ENCODE measurements at places on chromosomes 12 and 14.

DNA sequence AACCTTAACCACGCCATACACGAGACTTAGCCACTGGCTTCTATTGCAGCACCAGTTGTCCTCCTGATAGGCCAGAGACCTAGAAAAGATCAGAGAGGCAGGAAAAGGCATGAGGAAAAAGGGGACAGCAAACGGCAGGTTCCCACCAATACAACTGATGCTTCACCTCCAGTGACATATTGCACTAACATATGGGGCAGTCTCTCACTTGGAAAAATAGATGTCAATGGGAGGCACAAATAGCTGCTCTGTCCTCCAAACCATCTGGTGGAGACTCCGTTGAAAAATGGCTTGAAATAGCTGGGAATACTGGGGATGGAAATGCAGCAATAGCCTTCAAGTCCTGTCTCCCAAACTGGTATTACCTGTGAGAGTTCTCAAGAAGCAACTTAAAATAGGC, 20.3 kb downstream of the SLC8A3 start:
- no peak for DNase-seq

GRCh38 chr14:57865403-57866198, at the start of gene SLC35F4:
TSS of gene SLC35F4 (minus strand) at chr14:57866092.
- DNase-seq = no peak

- no peak for DNase-seq
These were observed 6.0 kb upstream of the OR6J1 start for GRCh38 chr14:22650046-22650739.

- DNase-seq = no peak
These were observed 1.0 kb downstream of the TMEM253 start for GRCh38 chr14:21101802-21102413.

DNA sequence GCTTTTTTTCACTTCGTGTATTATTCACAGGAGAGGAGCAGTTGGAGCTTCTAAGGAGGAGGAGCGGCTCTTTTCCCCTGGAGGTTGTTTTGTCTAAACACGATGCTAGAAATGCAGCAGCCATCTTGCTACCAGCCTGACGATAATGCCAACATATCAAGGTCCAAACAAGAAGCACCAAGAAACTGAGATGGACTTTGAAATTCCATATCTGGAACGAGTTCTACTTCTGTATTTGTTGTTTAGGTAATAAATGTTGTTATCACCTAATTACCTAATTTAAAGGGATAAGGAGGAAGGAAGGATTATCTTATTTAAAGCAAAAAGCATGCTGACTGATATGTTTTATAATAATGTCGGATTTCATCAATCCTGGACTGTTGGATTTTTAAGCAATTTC, 174.4 kb upstream of the TMPO start:
- no peak for DNase-seq

DNA sequence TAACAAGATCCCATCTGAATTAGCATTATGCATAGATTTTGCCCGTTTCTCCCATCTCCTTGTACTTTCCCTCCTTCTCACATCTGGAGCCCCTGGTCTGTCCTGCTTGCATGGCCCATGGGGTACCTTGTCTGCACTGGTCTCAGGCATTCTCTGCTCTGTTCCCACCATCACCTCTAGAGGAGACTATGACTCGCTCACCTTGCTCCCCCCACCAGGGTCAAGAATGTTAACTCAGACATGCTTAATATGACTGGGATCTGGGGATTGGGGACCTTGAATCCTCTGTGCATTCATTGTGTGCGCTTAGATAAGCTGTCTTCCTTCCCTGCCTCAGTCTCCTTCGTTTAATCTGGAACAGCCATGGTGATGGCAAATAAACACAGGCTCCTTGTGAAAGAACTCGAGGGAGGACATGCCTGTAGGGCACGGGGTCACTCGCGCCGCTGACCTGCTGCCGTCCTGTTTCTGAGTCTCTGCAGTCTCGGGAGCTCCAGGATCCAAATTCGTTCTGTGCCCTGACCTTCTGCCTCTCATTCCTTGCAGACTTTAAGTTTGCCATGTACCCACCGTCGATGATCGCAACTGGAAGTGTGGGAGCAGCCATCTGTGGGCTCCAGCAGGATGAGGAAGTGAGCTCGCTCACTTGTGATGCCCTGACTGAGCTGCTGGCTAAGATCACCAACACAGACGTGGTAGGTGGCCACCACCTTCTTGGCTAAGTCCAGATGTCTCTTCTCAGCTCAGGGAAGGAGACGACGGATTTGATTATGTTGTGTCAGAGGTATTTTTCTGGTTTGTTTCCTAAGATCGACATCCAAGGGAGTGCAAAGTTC, 15.0 kb downstream of the CCND2 start:
- no peak for DNase-seq

DNA sequence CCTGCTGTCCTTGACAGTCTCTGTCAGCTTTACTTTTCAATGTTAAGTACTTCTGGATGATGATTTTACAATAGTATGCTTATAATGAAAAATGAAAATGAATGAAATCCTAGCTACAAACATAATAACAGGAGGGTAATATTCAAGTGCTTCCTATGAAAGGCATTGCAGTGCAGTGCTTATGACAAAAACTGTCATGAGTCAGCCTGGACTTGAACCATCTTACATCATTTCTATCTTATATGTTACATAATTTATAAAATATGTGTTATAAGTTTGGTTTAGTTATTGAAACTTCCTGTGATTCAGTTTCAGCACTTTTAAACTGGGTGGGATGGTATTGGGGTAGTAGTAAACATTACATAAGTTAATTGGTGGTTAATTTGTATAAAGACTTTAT, 451.7 kb downstream of the TMEM117 start:
- no peak for DNase-seq

DNA sequence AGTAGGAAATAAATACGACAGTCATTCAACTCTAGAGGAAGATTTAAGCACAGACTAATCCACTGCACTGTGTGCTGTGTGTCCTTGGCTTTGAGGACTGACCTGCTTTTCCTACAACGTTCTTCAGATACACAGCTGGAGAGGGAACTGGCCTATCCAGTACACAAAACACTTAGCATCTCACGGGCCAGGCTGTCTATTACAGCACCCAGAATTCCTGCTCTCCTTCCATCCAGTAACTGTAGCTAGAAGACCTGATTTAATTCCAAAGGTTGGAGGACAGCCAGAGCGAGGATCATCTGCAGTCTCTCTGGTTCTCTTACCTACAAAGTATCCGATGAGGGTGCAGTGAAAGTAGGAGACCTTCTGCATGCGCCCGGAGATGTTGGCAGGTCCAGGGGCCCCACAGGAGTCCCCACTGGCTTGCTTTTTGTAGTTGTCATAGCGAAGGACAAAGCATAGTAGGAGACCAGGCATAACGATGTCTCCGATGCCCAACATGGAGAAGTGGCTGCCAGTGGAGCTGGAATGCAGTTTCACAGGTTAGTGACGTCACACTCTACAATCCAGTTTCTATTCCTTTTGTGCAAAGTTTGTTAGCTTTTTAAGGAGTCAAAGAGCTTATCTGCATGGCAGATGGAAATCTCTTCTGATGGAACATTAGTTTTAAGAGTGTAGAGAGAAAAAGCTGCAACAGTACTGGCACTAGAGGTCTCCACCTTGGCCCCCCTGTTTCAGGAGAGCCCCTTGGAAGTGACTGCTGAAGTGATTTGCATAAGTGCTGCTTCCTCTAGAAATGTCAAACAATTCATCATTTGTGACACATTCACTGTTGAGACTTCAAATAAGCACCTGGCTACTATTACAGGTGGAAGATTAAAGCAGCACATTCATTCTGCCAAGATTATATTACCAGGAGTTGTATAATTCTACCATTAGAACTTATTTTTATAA, 41.7 kb downstream of the ACADS start:
- DNase-seq = no peak

DNA sequence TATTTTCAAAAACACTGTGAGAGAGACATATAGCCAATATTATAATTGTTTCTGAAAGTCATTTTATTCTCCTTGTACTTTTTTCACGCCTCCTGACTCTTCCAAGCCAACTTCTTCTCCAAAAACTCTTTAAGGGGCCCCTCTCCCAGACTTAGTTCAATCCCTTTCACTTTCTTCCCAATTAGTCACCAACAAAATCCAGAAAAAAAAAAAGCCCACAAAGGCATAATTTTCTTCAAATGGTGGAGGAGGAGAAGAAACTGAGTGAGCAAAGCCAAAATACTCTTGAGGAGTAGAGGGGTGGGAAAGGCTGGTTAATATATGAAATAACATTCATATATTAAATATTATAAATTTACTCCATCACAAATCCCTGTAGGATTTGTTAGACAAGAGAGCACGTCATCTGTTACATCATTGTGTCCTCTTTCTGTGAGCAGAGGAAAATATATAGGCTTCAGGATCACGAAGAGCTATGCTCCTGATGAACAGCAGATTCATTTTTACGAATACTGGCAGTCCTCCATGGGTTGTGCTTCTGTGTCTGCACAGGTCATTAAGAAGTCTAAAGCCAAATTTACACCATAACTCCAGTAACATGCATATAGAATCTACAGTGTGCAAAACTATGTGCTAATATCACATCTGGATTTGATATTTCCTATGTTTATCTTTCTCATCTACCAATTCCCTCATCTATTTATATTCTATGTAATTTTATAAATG, 25.9 kb upstream of the NID2 start:
- DNase-seq = no peak

DNA sequence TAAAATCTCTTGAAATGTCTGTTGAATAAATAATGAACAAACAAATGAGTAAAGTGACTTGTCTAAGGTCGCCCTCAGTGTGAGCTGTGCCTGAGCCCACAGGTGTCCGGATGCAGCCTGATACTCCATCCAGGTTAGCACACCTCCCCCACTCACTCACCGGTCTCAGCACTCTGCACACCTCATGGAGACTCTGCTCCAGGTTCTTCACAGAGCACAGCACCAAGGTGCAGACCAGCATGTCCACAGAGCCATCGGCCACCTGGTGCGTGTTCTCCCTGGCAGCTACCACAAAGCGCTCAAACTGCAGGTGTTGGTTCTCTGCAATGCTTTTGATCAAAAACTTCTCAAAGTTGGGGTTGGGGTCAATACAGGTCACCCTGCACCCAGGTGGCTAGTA, 4.1 kb upstream of the KRT7 start:
- DNase-seq = no peak

DNA sequence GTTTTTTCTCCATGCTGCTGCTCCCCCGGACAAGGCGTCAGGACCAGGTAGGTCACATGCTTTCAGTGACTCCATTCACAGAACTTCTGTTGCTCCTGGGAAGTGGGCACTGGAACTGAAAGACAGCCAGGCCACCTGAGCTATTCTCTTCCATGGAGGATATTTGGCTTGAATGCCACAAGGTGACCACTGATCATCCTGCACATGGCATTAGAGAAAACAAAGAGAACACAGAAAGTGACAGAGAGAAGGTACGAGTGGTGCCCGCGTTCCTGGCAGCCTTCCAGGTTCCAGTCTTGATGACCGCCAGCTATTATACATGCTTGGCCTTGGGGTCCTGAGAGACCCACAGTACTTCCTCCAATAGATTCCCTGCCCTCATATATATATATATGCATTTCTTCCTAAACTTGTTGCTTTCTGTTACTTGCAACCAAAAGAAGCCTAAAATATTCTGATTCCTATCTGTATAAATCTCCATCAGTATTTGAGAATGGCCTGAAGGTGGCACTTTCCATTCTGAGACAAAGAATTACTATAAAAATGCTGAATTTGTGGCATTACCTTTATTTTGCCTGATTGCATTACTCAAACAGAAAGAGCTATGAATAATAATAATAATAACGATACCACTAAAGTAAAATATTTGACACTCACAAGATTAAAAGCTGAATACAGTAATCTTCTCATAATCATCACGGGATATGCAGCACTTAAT, 174.9 kb downstream of the FOXN3 start:
- DNase-seq = no peak

DNA sequence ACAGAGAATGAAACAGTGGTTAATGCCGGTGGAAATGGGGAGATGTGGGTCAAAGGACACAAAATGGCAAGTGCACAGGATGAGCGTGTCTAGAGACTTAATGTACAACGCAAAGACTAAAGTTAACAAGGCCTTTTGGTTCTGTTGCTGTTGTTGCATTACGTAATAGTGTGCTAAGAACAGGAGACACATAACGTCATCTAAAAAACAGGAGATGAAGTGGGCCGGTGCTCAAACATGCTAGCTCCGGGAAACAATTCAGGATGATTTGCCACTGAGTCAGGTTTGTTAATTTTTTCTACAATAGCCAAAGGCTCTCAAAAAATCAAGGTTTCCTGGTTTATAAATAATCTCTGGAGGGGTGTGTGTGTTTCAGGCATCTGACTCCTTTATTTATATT, 55.5 kb downstream of the ETV6 start:
- DNase-seq = no peak

GRCh38 chr14:69423279-69423678, 24.8 kb downstream of the SLC39A9 start:
- DNase-seq = no peak

GRCh38 chr12:38823738-38824137, 81.7 kb downstream of the CPNE8 start:
- no peak for DNase-seq

DNA sequence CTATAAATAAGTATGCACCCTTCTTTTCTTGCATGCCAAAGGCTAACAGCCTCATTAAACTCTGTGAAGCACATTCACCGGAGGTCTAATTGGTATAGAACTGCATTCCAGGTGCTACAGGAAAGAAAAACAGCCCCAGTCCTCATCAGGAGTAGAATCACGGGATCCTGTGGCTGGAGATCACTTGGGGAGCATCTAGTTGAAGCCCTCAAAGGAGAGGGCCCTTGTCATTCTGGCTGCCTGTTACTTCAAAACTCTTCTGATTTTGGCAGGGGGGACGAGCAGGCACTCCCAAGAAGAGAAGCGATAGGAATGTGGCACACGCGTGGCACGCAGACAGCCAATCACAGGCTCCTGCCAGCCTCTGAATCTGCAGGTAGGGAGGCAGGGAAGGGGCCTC, 154.4 kb downstream of the TTC7B start:
- DNase-seq = no peak

DNA sequence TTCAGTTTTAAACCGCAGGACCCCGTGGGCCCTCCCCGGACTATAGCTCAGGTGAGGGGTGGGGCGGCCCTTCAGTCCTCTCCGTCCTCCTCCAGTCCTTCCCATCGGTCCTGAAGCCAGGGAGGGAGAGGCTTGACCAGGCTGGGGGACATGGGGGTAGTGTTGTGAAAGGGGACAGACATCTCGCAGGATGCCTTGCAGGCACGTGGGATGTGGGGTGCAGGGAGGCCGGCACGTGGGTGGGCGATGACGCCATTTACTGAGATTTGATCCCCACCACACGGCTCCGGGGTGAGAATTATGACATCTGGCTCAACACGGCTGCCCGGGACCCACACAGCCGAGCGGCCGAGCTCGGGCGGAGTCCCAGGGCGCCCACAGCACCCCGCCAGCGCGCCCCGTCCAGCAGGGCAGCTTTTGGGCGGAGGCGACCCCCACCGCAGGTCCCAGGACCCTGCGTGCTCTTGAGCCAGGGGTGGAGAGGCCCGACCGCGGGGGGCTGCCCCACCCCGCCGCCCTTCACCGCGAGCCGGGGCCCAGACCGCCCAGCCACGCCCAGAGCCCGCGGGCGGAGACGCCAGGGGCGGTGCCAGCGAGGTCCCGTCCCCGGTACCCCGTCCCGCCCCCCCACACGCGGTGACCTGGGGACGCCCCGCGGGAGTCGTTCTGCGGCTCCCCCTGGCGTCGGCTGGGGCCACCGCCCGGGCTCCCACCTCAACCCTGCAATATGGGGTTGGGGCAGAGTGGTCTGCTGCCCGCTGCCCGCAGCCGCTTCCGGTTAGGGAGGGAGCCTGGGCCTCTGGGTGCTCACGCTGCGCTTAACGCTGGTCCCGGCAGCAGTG, 3.3 kb upstream of the EXOC3L4 start:
- DNase-seq = peak; percentile 58

- DNase-seq = no peak
These were observed 96.1 kb downstream of the TRHDE start for GRCh38 chr12:72368298-72368697.

GRCh38 chr14:66249544-66249943, 236.6 kb upstream of the CCDC196 start:
- no peak for DNase-seq

Data from activated CD4-positive, CD25-positive, alpha-beta regulatory T cell (primary cell).